ENCODE measurements at places on chromosomes 7 and 10.
A peak's percentile ranks its signal among the peaks of the same experiment; 100 is the strongest.

DNA sequence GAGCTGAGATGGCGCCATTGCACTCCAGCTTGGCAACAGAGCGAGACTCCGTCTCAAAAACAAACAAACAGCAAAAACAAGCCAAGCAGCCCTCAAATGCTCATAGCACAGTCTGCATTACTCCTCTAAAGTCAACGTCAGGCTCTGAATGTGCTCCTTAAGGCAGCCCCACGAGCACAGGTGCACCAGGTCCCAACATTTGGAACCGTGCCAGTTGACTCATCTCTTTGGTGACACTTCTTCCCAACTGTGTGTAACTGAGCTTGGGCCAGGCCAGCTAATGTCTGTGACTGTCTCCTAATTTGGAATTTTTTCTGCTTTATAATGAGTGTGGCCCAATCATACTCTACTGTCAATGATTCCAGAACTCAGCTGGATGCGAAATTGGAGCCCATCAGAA, 66.3 kb upstream of the EFCAB10 start:
- DNase-seq, result no peak

DNA sequence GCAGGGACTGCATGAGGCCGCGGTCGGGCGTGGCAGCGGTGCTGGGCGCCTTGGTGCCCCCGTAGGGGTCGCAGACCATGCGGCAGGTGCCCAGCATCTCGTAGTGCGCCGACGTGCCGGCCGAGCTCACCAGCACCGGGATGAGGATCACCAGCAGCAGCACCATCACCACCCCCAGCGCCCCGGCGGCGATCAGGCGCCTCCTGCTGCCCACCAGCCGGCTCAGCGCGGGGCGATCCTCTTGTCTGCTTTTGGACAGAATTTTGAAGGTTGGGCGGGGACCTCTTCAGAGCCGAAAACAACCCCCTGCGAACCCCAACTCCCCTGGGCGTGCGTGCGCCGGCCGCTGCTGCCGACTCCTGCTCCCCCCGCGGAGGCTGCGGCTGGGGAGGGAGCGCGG, 779 bp downstream of the C1QL3 start:
- DNase-seq, result peak; percentile 16

DNA sequence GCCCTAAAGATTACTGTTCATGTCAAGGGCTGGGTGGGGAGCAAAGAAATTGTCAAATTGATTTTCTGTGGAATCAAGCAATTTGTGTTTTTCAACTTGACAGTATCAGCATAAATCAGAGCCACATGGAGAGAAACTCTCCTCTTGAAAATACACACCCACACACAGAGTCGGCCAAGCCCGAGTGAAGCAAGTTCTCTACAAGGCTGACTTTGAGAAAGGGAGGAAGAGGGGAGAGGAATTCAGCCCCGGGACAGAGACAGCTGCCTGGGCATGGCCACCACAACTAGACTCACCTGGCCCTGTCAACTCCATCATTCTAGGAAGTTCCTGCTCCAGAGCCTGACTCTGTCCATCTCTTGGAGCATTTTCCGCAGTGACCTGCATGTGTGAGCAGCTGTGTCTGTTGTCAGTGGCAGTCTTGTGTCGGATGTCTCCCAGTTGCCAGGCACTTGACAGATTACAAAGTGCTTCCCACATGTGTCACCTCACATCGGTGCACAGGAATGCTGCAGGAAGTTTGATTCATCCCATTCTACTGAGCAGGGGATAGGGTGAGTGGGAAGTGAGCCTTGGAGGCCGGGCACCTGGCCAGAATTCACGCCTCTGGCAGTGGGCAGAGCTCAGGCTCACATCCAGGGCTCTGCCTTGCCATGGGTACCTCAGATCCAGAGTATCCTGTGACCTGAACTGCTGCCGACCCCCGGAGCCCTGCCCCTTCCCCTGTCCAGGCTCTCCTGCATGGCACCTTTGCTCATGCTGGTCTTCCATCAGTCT, 37.9 kb downstream of the ADAM12 start:
- no peak for DNase-seq

GRCh38 chr7:81672872-81673271, 97.0 kb downstream of the HGF start:
- no peak for DNase-seq

DNA sequence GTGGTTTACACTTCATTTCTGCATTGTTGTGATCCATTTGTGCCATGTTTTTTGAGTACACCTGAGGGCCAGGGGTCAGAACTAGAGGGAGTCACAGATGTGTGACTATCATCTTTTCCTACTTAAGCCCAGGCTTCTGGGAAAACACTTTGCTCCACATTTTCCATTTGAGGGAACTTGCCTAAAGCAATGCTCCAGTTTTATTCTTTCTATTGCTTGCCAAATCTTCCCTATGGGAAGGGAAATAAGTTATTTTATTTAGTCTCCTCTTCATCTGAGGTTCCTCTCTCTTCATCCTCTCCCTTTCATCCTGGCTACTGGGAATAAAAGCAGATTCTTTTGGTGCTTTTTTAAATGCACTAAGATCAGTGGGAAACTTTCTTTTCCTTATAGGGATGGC, 179.9 kb upstream of the PRSS58 start:
- no peak for DNase-seq

- DNase-seq, result no peak
Observed at GRCh38 chr10:11023009-11023953, 5.6 kb downstream of the CELF2 start.

- peak; percentile 80 for DNase-seq
Observed at GRCh38 chr10:119650692-119651513, at the start of gene BAG3. BAG3 (plus strand) TSS chr10:119651380; CDS start chr10:119651676, 296 bp downstream.
